ENCODE measurements at places on chromosomes 11 and 22.
A peak's percentile ranks its signal among the peaks of the same experiment; 100 is the strongest.

- DNase-seq = no peak
These were observed 16.8 kb downstream of the AMBRA1 start for GRCh38 chr11:46577058-46577457.

- no peak for DNase-seq
These were observed 559 bp downstream of the MRTFA start for GRCh38 chr22:40635940-40636379.

DNA sequence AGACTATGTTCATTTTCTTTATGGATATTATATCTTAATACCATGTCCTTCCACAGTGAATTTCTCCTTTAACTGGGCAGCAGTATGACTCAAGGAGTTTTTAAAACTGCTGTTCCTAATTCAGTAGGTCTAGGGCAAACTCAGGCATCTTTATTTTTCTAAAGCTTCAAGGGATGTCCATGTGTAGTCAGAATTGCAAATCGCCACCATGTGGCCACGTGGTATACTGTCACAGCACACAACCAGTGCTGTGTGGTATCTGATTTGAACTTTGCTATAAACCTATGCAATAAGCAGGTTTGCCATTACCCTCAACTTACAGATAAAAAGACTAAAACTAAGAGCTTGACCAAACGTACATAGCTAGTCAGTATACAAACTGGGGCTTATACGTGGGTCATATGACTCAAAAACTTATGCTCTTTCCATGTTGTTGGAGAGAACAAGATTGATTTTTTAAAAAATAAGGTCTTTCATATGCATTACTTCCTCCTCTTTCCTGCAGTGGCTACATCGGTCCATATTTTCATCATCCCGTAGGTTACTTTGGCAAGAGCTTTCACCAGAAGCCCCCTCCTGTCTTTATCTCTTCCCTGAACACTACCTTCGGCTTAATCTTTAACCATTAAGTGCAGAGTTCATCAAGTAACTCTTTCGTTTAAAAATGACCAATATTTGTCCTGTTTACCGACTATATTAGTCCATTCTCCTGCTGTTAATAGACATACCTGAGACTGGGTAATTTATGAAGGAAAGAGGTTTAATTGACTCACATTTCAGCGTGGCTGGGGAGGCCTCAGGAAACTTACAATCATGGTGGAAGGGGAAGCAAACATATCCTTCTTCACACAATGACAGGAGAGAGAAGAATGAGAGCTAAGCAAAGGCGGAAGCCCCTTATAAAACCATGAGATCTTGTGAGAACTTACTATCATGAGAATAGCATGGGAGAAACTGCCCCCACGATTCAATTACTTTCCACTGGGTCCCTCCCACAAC, 8.0 kb upstream of the HTATIP2 start:
- DNase-seq = peak; percentile 47

- no peak for DNase-seq
These were observed 3.6 kb upstream of the CBL start for GRCh38 chr11:119202554-119202953.

DNA sequence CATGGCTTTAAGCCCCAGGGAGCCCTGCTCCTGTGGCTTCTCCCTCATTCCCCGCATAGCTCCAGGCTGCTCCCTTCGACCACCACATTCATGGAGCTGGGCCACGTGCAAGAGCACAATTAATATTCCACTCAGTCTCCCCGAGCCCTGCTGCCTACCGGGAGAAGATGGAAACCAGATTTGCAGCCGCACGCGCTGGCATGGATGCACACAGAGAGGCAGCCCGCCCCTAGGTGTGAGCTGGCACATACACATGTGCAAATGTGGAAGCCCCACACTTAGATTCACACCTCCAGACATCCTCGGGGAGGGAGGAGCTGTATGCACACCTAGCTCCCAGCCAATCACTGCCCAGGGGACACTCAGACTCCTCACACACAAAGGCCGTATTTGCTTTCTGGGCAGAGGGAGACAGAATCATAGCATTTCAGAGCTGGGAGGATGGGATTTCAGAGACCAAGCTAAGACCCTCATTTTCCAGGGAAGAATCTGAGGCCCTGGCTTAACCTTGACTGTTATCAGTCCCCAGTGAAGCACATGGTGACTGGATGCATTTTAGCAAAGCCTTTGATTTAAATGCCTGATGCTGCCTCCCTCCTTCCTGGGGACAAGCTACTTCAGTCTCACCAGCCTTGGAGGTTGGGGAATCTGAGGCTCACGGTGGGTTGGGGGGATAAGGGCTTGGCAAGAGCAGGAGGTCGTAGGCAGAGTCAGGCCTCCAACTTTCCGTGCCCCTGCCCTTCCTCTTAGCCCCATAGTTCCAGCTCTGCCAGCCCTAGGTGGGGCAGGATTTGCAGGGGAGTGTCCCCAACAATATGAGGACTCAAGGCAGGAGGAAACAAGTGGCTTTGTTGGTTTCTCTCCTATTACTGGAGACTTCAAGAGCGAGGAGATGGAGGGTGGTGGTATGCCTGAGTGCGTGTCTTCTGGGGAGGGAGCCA, 5.3 kb upstream of the CREB3L1 start:
- no peak for DNase-seq

- DNase-seq = no peak
These were observed 3.3 kb upstream of the RCN1 start for GRCh38 chr11:32087597-32087996.

DNA sequence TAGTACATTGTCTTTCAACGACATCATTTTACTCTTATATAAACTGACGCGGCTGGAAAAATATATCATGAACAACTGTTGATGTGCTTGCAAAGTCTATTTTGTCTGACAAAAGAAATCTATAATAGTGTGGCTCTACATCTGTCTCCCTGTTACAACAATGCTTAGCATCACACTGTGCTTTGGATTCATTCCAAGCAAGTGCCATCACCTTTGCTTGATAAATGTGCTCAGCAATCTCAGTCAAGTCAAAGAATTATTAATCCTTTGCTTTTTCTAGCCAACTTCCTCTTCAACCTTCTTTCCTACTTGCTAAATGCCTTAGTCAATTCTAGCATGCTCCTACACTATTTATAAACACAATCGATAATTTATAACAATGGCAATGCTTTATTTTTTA, 140.5 kb downstream of the FCHSD2 start:
- no peak for DNase-seq

DNA sequence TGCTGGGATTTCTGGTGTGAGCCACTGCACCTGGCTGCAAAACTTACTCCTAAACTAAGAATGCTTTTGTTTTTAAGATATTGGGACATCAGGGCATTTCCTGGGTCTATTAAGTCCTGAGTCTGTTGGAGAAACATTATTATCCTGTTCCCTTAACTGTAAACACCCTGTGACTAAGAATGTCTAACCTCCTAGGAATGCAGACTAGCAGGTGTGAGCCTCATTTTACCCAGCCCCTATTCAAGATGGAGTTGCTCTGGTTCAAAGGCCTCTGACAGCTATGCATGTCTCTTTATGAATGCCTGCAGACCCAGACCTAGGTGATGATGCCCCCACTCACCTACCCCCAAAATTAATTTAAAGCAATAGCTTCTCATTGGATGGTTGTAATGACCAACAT, 46.2 kb downstream of the DEPDC5 start:
- no peak for DNase-seq

GRCh38 chr11:64998141-64998540, 1.4 kb upstream of the BATF2 start:
- no peak for DNase-seq

GRCh38 chr11:18329196-18329870, 7.0 kb downstream of the GTF2H1 start:
- DNase-seq = no peak

DNA sequence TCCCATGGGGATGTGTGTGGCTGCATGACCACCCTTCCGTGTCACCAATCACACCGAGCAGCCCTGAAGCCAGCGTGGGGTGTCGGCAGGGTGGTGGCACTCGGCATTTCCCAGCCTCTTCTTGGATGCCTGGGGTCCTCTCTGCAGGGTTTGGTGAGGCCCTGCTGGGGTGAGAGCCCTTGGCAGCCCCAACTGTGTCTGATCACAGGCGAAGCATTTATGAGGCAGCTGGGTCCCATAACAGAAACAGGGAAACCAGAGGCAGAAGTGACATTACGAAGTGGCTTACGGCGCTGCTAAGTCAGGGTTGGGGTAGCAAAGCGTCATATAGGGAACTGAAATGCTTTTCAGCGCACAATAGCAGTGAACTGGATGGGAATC, 92.3 kb upstream of the SEPTIN5 start:
- DNase-seq = peak; percentile 76

DNA sequence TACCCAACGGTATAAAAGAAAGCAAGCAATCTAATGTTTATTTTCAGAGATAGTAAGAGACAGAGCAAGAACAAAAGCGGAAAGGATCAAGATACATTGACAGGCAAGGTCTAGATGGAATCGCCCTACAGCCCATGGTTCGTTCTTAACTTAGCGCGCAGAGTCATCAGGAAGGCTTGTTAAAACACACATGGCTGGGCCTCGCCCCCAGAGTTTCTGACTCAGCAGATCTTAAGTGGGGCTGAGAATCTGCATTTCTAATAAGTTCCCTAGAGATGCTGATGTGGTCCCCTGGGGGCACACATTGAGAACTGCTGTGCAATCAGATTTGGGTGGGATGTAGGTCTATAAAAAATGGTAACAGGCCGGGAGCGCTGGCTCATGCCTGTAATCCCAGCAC, 35.8 kb upstream of the CHRM4 start:
- DNase-seq = no peak

- DNase-seq = no peak
These were observed 7.7 kb upstream of the NCR3LG1 start for GRCh38 chr11:17343907-17344306.

DNA sequence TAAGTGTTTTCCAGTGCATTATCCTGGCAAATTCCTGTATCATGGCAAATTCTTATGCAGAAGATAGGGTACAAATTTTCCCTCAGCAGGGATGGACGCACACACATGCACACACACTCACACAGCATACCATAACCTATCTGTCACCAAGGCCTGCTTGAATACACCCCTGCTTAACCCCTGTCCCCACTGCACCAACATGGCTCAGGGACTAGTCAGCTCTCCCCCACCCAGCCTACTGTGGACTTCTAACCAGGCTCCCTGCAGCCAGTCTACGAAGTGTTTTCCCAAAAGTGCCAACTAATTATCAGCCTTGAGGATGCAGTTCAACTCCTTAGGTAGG, 63.1 kb downstream of the RAB30 start:
- DNase-seq = no peak

- DNase-seq = no peak
These were observed 42.2 kb downstream of the WNT7B start for GRCh38 chr22:45934659-45935341.

DNA sequence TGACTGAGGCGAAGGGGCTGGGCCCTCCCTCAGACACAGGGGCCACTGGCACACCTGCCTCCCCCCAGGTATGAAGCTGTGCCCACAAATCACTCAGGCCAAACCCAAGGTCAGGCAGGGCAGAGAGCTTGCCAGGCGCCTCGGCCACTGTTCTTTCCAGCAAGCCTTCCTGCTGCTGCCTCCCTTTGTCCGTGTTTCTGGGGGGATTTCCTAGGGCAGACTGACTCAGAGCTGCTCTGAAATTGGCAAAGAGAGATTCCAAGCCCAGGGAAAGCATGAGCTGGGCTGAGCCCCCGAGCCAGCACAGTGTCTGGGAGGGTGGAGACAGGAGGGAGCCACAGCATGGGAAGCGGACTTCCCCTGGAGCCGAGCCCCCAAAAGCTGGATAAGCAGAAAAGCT, 33.2 kb downstream of the PPP2R1B start:
- no peak for DNase-seq

- no peak for DNase-seq
These were observed 1256.7 kb downstream of the LRRC4C start for GRCh38 chr11:40202589-40203270.

- DNase-seq = no peak
These were observed 87.5 kb downstream of the ENTHD1 start for GRCh38 chr22:39806109-39806508.

GRCh38 chr11:35355102-35355749, 64.1 kb downstream of the SLC1A2 start:
- no peak for DNase-seq

DNA sequence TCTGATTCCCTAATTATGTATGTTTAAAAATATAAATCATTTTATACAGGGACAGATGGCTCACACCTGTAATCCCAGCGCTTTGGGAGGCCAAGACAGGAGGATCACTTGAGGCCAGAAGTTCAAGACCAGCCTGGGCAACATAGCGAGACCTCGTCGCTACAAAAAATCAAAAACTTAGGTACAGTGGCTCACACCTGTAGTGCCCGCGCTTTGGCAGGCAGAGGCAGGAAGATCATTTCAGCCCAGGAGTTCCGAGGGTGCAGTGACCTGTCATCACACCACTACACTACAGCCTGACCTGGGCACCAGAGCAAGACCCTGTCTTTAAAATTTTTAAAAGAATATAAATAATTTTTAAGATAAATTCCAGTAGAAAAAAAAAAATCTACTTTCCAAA, 11.5 kb downstream of the RRAS2 start:
- no peak for DNase-seq

DNA sequence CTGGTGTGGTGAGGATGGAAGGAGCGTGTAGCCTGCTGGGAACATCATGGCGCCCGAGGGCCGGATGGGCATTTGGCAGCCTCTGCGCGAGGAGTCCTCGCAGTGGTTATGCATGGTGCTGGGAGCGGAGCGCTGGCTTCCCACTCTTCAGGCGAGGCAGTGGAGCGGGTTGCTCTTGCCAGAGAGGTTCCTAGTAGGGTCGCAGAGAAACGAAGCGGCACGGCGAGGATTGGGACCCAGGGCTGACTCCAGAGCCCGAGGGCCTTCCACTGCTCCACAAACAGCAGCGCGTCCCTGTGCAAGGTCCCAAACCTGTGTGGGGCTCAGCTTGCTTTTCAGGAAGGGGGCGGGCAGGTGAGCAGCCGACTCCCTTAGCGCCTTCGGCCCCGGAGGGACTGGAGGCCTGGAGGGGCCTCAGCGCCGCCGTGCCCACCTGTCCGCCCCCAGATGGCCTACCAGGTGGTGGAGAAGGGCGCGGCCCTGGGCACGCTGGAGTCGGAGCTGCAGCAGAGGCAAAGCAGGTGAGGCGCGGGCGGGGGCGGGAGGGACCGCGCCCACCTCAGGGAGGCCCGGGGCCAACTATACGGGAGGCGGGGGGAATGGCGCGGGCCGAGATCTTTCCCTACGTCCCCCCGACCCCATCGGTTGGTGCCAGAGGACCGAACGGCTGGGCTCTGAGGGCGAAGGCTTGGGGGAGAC, 7.2 kb downstream of the ATG16L2 start:
- no peak for DNase-seq

GRCh38 chr11:118232659-118233058, 7.8 kb upstream of the JAML start:
- DNase-seq = no peak

- no peak for DNase-seq
These were observed 97.2 kb downstream of the SERGEF start for GRCh38 chr11:17915500-17916143.

DNA sequence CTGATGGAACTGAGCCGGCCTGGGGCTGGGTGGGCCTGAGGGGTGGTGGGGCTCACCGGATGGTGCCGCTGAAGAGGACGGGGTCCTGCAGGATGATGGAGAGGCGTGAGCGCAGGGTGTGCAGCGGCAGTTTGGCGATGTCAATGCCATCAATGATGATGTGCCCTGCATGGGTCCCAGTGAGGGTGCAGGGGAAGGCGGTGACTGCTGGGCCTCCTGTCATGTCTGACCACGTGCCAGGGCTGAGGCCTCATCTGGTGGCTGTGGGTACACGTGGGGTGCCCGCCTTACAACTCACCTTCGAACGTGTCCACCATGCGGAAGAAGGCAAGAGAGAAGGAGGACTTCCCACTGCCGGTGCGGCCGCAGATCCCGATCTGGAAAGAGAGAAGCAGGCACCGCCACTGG, 7.1 kb upstream of the KCNJ11 start:
- DNase-seq = no peak

- DNase-seq = no peak
These were observed 5.6 kb upstream of the MPEG1 start for GRCh38 chr11:59218319-59218718.
